ENCODE measurements at places on chromosomes 6 and 20.
A peak's percentile ranks its signal among the peaks of the same experiment; 100 is the strongest.

DNA sequence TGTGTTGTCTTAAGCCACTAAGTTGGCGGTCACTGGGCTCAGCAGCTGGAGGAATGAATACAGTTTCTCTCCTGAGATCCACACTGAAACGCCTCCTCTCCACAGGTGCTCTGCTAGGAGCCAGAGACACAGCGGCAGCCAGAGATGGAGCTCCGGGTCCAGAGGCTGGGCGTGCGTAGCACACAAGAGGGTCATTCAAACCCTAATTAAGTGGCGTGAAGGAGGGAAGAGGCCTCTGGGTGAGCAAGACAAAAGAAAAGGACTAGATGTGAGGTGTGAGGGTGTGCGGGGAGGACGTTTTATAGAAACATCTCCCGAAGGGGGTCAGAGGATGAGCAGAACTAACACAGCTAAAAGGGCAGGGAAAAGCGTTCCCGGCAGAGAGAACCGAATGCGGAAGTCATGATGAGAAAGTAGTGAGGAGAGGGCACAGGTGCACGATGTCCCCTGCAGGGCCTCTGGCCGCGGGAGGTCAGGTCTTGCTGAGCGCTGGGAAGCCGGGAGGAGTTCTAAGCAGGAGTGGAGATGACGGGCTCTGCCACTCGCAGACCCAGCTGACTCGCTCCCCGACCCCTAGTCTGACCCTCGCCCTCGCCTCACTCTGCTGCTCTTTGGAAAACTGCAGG is 54.4 kb downstream of the BMP7 start:
- no peak for DNase-seq

DNA sequence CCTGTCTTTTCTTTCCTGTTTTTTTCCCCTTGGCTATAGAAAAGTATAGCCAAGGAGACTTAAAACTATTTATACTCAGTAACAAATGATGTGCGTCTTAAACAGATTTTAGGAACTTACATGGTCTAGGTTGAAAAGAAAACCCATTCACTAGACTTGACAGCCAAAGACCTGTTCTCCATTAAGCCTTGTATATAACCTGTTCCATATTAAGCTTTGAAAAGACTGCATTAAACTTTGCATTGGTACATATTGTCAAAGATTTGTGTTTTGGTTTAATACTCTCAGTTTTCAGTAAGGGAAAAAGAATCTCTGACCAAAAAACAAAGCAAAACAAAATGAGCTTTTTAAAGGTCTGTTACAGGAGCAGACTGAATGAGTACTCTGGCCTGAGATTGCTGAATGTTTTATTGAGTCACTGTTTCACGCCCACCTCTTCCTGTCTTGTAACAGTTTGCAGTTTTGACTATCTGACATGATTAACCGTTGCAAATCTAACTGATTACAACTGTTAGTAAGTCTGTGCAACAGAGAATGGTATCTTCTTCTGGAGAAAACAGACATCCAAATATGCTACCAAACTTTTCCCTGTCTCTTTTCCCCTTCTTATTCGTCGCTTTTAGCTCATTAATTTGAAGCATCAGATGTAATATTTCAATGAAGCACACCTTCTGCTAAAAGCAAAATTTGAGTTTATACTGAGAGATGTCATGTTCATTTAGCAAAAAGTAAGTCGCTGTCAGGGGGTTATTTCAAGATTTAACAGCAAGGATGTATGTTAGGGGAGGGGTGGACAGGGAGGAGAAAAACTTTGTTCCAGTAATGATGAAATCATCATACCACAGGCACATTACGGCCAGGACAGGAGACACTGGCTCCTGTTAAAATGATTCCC is 59.1 kb upstream of the SUPT3H start:
- peak; percentile 7 for DNase-seq

GRCh38 chr20:63611646-63612045 is 15.3 kb downstream of the GMEB2 start:
- no peak for DNase-seq

GRCh38 chr6:89278956-89279355 is 36.1 kb downstream of the GABRR2 start:
- DNase-seq = no peak

GRCh38 chr6:36955671-36956445 is 1.3 kb downstream of the PI16 start:
- no peak for DNase-seq

GRCh38 chr6:44462335-44462734 is 74.8 kb downstream of the CDC5L start:
- no peak for DNase-seq

DNA sequence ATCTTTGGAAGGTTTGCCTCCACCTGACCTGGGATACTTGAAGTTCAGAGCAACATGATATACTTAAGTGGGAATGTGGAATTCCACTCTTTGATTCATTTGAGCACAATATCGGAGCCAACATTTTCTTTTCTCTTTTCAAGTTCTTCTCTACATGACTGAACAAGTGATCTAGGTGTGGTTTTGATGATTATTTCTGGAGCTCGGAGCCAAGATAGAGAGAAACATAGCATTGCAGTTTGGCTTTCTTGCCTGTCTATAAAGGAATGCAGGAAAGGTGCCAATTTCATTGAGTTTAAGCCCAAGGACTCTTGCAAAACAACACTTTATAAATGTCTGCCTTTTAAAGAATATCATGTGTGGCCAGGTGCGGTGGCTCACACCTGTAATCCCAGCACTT is 124.2 kb upstream of the FAM83B start:
- DNase-seq = no peak

DNA sequence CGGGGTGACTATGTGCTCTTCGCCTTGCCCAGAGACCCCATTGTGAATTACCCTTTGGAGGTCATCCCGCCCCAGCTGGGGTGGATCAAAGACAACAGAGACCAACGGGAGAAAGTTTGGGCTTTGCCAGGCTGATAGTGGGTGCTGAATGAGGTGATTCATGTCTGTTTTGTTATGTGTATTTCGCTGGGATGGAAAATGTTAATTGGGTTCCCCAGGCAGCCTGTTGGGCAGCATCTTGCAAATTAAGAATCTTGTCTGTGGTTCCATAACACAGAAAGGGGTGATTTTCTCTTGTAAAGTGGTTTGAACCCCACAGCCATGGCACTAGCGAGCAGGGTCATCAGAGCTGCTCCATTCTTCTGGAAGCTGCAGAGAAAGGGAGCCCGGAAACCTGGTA is 63.1 kb upstream of the UNC93A start:
- no peak for DNase-seq

GRCh38 chr6:144019929-144020328 is 11.9 kb upstream of the PLAGL1 start:
- no peak for DNase-seq

- DNase-seq = no peak
These were observed 193.3 kb downstream of the SASH1 start for GRCh38 chr6:148535976-148536375.

GRCh38 chr6:165223736-165224135 is 85.7 kb downstream of the C6orf118 start:
- no peak for DNase-seq

Measured in GM12878 (cell line).